Cardiac muscle cell (in vitro differentiated cells and primary cell): ENCODE measurements at places on chromosomes 7 and 10.

DNA sequence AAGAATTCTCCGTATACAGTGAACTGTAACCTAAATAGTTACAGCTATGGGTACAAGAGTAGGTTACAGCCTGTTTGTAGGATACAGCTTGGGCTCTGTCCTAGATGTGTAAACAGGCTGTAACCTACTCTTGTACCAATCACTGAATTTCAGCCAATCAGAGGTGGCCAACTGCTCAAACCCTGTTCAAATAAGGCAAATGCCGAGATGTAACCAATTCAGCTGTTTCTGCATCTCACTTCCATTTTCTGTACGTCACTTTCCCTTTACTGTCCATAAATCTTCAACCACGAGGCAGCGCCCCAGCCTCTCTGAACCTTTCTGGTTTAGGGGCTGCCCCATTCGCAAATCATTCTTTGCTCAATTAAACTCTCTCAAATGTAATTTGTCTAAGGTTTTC lies 8.3 kb upstream of the MMP21 start:
- H3K27ac ChIP-seq, result no peak overlapping the region
- H3K27me3 ChIP-seq, result no peaks in the 10 kb centered on the region
- H3K4me1 ChIP-seq, result no peaks in the 10 kb centered on the region

DNA sequence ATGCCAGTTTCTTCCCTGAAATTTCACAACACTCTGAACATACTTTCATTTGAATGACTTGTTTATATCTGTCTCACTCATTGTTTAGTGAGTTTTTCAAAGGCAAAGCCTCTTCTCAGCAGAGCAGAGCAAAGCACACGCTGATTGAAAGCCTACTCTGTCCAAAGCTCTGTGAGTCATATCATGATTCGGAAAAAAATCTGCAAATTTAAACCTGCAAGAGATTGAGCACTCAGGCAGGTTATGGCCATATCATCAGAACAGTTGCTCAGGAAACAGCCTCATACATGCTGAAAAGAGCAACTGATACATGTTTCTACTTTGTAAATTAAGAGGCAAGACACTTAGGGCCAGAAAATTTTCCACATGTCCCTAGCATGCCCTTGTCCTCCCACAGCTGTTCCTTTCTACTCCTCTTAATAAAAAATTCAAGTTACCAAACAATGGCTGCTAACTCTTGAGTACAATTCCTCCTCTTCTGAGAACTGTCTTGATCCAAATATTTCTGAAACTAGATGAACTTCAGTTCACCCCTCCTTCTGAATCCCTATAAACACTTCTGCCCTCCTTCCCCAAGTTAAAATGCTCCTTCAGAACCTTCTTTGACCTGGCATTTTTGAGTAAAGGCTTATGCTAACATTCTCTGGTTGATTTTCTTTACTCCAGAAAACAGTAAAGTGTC lies 140.6 kb upstream of the HPS1 start:
- peaks cover 12% of the 10 kb centered on the region for H3K4me1 ChIP-seq
- no peak overlapping the region for H3K4me3 ChIP-seq
- H3K36me3 ChIP-seq, result no peaks in the 10 kb centered on the region
- no peak for DNase-seq

DNA sequence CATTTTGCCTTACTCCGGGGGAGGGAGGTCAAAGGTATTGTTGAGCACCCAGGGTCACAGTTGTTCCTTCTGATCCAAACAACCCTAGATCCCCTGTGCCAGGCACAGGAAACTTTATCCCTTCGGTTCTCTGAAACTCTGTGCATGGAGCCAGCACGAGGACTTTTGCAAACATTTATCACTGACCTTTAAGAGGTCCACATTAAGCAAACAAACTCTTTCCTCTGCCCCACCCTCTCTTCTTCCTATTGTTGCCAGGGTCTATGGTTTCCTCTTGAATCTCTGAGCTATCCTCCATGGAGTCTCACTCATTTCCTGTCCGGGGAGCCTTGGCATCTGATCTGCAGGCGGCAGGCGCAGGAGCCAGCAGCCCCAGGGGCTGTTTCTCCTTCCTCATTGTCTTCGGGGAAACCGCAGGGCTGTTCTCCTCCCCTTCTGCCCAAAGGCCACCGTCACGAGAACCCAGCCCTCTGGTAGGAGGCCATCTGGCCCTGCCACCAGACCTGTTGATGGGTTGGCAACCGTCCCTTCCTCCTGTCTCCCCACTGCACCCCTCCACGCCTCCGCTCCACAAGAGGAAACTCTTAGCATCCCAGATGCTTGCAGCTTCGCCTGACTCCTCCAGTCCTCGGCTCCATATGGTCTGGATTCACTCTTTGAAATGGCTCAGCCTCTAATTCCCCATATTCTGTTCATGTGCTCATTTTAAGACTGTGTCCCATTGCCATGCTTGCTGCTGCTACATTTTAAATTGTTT lies 327.3 kb upstream of the NRP1 start:
- H3K4me1 ChIP-seq, result peaks cover 45% of the 10 kb centered on the region

GRCh38 chr7:46583656-46584055 lies 662.6 kb upstream of the IGFBP3 start:
- DNase-seq, result no peak
- no peaks in the 10 kb centered on the region for H3K27me3 ChIP-seq
- H3K27ac ChIP-seq, result no peak overlapping the region
- no peaks in the 10 kb centered on the region for H3K4me1 ChIP-seq
- no peak overlapping the region for H3K4me3 ChIP-seq

GRCh38 chr7:115748123-115748738 lies 282.3 kb downstream of the TFEC start:
- H3K4me1 ChIP-seq, result peaks cover 7% of the 10 kb centered on the region
- H3K27ac ChIP-seq, result no peak overlapping the region
- H3K27me3 ChIP-seq, result no peaks in the 10 kb centered on the region

DNA sequence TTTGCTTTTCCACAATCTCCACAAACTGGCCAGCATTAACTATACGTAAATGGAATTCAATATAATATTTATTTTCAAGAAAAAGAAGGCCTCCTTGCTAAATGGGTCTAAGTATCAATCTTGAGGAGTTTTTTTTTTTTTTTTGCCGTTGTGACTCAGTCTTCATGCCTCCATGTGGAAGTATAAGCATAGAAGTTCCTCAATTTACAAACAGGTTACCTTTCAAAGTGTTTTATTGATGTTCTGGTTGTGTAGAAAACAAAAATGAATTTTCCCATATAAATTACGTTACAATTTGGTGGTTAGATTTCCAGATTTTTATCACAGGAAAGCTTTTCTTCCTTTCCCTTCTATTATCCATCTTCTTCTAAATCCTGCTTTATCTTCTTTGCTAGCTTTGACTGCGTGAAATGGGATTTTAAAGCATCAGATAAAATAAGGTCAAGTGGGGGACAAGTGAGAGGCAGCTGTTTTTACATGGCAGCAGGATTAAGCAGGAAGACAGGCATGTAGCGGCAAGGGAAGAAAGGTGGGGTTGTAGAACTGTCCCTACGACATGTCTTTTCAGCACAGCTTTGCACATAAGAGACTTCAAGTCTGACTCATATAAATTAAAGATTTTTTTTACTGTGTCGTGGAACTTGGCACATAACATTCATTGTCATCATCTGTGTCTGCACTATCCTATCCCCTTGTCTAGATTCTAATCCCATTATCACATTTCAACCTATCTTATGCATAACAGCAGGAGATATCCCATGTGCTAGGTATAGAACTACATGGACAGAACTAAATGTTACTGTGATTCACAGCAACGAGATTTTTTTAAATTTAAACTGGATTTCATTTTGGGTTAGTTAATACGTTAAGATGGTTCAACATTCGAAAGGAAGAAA lies 135.3 kb upstream of the FAM3C start:
- H3K36me3 ChIP-seq, result no peaks in the 10 kb centered on the region
- no peaks in the 10 kb centered on the region for H3K27me3 ChIP-seq
- no peak overlapping the region for H3K27ac ChIP-seq
- no peak for DNase-seq
- no peak overlapping the region for H3K4me3 ChIP-seq

- no peak overlapping the region for H3K27ac ChIP-seq
- no peaks in the 10 kb centered on the region for H3K4me1 ChIP-seq
- H3K36me3 ChIP-seq, result no peaks in the 10 kb centered on the region
- H3K4me3 ChIP-seq, result no peak overlapping the region
- DNase-seq, result no peak
- no peaks in the 10 kb centered on the region for H3K27me3 ChIP-seq
These were observed 1182.0 kb downstream of the CNTNAP2 start for GRCh38 chr7:147298611-147299043.

DNA sequence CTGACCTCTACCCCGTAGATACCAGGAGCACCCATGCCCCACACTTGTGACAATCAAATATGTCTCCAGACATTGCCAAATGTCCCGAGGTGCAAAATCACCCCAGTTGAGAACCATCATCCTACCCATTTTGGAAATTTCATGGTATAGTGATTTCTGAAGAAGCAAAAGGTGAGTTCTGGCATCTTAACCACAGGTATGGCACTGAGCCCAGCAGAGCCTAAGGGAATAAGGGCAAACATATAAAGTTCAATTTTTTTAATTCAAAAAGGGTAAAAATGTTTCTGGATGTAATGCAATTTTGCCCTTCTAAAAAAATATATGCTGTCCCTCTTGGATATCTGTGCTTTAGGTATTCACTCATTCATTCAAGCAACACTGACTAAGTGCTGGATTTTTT lies 30.5 kb upstream of the CPXM2 start:
- H3K27me3 ChIP-seq, result peaks cover 8% of the 10 kb centered on the region
- no peak overlapping the region for H3K4me3 ChIP-seq
- no peak for DNase-seq
- H3K27ac ChIP-seq, result no peak overlapping the region
- no peaks in the 10 kb centered on the region for H3K4me1 ChIP-seq

DNA sequence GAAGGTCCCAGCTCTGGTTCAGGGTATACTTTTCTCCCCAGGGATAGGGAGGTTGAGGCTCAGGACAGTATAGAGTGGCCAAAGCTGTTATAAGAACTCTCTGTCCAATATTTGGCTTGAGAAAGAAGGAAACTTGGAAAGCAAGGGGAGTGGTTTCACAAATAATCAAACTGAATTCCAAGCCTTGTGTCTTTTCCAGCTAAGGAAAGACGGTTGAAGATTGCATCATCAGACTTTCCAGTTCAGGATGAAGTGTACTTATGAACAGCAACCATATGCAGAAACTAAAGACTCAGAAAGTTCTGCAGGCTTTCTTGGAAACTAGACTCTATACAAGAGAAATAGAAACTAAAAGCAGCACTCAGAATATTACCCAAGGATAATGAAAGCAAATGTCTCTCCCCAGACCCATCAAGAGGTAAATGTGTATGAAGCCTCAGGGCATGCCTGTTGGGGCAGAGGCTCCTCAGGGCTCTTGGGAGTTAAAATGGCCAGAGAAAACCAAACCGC lies 46.4 kb downstream of the RAMP3 start:
- peaks cover 15% of the 10 kb centered on the region for H3K27me3 ChIP-seq

GRCh38 chr10:44300666-44301649 lies 83.9 kb downstream of the CXCL12 start:
- H3K4me3 ChIP-seq, result no peak overlapping the region
- peaks cover 7% of the 10 kb centered on the region for H3K4me1 ChIP-seq
- H3K27ac ChIP-seq, result no peak overlapping the region
- H3K36me3 ChIP-seq, result no peaks in the 10 kb centered on the region
- DNase-seq, result no peak
- no peaks in the 10 kb centered on the region for H3K27me3 ChIP-seq

DNA sequence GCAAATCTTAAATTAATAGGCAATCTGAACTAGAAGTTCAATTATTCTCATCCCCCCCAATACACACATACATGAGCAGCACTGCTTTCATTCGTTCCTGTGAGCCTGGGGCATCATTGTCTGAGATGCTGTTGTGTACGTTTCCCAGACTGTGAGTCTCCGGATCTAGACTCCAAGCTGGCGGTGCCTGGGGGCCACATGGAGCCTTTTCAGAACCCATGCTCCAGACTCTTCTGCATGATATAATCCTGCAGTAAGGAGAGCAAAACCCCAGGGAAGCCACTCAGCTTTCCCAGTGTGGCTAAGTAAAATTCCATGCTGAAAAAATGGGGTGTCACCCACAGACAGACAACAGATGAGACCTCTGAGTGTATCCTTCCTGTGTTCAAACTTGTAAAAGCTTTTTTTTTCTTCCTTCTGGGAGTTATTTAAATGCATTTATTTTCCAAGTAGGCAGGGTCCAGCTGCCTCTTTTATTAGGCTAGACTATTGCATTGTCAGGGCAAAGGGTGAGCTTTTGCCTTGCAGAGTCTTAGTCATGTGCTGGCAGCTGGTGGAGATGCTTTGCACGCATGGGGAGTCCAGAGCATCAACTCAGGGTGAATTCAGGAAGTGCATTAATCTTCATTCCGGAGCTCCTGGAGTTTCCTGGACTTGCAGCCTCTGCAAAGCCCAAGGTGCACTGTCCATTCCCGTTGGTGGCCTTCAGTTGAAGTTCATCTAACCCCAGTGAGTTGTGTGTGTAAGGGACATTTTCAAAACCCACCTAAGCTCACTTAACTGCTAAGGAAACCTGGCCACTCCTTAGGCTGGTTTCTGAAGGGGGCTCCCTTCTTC lies 185.7 kb upstream of the ADO start:
- H3K27me3 ChIP-seq, result no peaks in the 10 kb centered on the region
- H3K27ac ChIP-seq, result no peak overlapping the region
- DNase-seq, result peak; percentile 79
- no peaks in the 10 kb centered on the region for H3K36me3 ChIP-seq
- no peaks in the 10 kb centered on the region for H3K4me1 ChIP-seq

GRCh38 chr7:150986099-150986512 lies 4.7 kb upstream of the NOS3 start:
- H3K27me3 ChIP-seq, result no peaks in the 10 kb centered on the region
- no peak overlapping the region for H3K4me3 ChIP-seq
- peak; percentile 87 for DNase-seq
- H3K36me3 ChIP-seq, result no peaks in the 10 kb centered on the region

DNA sequence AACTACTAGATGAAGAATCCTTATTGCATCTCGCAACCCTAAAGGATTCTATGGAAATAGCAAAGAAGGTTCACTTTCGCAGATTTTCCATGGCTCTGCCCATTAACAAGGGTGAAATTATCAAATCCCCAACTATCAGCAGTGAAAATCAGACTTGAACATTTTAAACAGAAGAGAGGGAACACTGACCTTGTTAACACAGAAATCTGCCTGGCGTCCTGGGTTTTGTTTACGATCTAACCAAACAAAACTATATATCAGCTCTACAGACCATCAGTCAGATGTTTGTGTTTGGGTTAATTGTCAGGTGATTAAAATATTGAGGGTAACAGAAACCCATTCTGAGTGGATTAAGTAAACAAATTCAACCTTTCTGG lies 1.9 kb downstream of the CTTNBP2 start:
- peak overlapping the region; percentile 33 for H3K27ac ChIP-seq
- no peak for DNase-seq
- H3K4me1 ChIP-seq, result peaks cover 41% of the 10 kb centered on the region
- no peaks in the 10 kb centered on the region for H3K27me3 ChIP-seq

DNA sequence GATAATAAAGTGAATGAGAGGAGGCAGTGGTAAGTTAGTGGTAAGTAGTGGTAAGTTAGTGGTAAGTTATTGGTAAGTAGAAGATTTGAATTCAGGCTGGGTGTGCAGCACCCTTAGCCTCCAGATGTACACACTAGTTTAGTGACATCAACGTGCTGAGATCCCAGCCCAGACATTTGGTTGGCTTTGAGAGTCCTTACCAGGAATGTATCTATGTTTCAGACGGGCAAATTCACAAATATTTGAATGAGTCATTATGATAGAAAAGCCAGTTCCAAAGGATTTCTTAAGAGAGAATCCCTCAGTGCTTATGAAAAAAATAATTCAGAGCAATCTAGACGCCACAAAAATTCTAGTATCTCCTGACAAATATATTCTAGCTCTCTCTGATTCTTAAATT lies 70.0 kb downstream of the ARL4A start:
- H3K36me3 ChIP-seq, result no peaks in the 10 kb centered on the region
- no peak overlapping the region for H3K4me3 ChIP-seq
- H3K27me3 ChIP-seq, result no peaks in the 10 kb centered on the region
- no peaks in the 10 kb centered on the region for H3K4me1 ChIP-seq
- H3K27ac ChIP-seq, result no peak overlapping the region
- DNase-seq, result peak; percentile 88
